DMS79 treated with DMSO at 0.1 percent for 48 hours (cell line): ENCODE measurements at places on chromosomes 5 and 9.

DNA sequence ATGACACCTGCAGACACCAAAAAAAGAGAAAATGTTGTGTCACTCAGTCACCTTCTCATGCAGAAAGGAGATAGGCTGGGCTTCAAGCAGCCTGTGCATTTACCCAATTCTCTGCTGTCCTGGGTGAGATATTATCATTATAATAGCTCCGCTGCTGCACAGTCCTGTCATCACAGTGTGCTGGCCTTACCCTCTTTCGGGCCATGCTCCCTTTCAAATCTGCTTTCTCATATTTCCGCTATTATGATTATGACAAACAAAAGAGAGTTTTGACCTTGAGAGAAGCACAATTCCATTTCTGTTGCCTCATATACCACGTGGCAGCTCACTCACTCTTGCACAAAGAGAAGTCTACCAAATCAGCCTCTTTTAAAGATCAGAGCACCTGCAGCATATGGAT is 1350.1 kb upstream of the ACO1 start:
- no peak for DNase-seq

- no peak for DNase-seq
Measured at GRCh38 chr5:58703925-58704555, 121.2 kb downstream of the RAB3C start.

DNA sequence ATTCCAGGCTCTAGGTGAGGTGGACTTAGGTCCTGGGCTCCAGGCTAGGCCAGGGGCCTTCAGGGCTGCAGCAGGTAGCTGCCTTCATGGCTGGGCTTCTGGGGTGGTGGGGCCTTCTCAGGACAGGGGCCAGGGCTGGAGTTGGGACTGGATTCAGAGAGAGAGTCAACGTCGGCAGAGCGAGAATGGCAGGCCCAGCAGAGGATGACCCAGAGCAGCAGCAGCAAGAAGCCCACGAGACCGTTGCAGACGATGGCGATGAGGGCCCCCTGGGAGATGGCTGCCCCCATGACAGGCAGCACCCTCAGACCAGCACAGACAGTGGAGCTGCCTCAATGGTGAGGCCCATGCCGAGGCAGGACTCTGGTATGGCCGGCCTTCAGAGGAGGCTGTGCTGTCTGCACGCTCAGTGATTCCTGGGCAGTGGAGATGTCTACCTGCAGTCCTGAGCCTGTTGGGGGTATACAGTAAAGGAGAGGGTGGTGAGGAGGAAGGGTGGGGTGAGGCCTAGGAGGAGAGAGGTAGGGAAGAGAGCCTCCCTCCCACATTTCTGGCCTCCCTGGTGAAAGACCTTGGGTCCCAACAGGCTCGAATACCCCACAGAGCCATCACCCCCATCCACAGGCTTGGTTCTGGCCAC is 1.3 kb downstream of the ENHO start:
- DNase-seq = no peak

- DNase-seq = no peak
Measured at GRCh38 chr5:55437452-55437851, 97.3 kb downstream of the PLPP1 start.

DNA sequence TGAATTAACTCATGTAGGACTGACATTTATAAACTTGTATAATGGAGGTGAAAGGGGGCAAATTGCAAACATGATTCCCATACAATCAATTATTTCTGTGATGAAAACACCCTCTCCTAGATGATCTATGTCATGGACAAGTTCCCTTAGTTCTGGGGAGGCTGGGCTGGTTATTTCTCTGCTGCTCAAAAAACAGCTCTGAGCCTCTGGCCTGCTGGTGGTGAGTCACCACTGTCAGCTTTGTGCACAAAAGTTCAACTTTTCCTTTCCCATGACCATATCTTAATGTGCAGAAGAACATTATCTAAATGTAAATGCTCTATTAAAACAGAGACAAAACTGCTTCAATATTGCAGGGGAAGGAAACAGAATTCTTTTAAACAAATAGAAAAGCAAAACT is 85.0 kb downstream of the HMHB1 start:
- no peak for DNase-seq
